ENCODE measurements at places on chromosomes 5 and 9. TPM values are rescaled to one million over a fixed set of nuclear protein-coding genes. Genes with fewer than 3 reads are reported as not detected.

Gene ABCA1
- 5.4 TPM for total RNA-seq

Gene PCDHGA10
- total RNA-seq = 11.0 TPM

Gene CRHBP
- total RNA-seq = 3.1 TPM

GRCh38 chr5:124995421-124995820, 249.0 kb upstream of the ZNF608 start:
- DNase-seq = no peak

DNA sequence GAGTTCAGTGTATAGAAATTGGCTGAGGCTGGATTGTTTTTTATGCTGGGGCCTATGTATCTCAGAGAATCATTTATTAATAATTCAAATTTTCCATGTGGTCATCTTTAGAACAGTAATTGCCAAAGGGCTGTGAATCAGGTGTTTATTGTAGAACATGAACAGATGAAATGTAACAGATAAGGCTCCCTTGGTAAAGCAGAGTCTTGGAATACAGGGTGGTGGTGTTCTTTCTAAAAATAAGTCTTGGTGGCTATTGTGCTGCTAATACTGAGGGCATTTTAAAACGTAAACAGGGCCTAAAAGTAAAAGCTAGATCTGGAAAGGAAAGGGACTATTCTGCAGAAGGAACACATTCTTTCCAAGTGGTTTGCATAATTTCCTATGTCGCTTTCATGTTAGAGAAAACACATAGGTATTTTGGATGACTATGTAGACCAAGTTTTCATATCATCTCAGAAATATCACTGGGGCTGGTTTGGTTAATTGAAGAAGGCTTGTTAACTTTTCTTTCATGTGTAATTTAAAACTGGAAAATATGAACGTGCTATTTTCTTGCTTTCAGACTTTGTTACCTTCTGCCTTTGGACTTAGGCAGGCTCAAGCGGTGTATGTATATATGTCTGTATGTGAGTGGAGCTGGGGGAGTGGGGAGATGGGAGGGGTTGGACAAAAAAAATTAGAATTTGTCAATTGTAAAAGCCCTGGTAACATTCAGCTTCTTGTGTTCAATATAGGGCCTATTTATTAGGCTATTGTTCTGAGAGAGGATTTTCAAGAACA, 119.9 kb upstream of the ANKRD55 start:
- DNase-seq = no peak

DNA sequence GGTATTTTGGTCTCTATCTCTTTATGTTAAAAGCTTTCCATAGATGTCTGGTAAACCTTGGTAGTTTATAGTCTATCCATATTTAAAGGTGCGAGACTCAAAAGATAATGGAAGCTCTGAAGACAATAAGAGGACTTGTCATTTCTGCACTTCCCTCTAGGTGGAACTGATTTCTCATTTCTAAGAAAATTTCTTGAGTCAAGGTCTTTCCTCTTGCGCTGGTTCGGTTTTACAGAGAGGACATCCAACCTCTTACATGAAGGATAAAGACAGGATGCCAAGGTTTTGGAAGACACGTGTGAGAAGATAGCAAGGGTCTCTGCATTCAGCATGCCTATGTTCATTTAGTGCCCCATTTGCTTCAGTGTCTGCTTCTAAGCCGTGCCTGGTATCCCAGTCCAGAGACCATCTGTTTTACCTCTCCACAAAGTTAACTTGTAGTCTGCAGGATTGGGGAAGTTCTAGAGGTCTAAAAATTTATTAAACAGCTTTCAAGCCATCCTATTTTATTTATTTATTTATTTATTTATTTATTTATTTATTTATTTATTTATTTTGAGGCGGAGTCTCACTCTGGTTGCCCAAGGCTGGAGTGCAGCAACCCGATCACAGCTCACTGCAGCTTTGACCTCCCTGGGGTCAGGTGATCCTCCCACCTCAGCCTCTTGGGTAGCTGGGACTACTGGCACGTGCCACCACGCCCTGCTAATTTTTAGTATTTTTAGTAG, 41.6 kb downstream of the KIAA1191 start:
- no peak for DNase-seq

GRCh38 chr5:138573949-138574670, 1.1 kb downstream of the HSPA9 start:
- DNase-seq = no peak

GRCh38 chr9:109894921-109895758, 115.1 kb downstream of the PALM2AKAP2 start:
- DNase-seq = no peak

DNA sequence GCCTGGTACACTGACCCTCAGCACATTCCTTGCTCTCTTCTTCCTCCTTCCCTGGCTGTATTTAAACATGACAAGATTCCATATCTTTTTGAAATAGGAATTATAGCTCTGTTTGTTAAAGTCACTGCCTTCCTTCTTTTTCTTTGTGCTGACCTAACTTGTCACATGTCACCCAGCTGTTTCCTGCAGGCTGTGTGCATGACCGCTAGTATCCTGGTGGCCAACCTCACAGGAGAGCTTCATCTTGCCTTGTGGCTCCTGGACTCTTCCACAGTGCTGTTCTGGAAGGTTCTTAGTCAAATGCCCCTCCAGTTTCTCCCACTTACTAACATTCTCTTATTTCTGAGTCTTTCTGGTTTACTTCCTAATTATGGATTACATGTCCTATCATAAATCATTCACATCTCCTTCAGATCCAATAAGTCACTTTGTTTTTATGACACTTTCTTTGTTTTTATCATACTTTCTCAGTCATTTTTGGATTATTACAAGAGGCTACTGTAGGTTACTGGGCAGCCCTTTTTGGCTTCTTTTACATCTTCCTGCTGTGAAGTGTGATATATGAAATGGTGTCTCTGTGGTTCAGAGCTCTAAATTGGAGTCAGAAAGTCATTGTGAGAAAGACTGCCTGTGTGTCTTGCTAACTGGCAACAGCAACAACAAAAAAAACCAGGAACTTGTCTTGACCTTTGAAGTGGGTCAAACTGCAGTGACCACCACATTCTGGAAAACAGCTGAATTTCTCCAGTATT, 463.6 kb upstream of the DAP start:
- DNase-seq = no peak

DNA sequence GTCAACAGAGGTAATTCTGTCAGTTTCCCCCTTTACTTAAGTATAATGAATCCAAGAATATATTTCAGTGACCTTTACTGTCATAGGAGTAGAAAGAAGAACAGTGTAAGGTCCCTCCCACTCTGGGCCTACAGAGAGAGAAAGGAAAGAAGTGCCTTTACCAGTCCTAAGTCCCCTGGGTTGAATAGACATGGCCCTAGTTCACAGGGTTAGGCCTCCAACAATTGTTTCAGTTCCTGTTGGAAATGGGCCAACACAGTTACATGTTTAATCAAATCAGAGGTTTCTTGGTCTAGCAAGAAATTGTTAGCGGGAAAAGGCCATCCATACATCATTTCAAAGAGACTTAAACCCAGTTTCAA, 605.6 kb downstream of the MTRR start:
- DNase-seq = no peak

GRCh38 chr9:94697972-94698581, 28.4 kb upstream of the AOPEP start:
- DNase-seq = no peak

GRCh38 chr9:115411516-115411915, 293.6 kb upstream of the TNC start:
- DNase-seq = no peak

Measured in cardiac septum (tissue), 1 donor.